ENCODE measurements at places on chromosomes 7 and 10.

DNA sequence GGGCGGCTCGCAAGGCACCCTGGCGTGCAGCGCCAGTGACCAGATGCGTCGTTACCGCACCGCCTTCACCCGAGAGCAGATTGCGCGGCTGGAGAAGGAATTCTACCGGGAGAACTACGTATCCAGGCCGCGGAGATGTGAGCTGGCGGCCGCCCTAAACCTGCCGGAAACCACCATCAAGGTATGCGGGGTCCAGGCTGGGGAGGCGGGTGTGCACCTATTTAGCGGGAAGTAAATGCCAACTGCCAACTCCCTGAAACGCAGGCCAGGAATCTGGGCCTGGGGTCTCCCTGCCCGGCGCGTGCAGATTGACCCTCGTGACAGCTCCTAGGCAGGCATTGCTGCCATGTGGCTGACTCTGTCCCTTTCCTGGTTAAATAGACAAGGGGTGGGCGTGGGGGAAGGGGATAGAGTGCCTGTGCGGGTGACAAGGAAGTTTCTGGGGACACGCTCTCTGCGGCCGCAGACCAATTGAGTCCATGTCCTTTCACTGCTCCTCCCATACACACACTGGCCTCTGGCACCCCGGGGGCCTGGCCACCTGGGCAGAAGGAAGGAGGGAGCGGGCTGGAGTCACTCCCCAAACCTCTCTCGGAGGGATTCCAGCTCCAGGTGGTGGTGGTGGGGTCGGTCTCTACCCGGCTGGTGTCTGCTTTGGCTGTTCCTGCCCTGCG lies 2.7 kb downstream of the EVX1 start:
- no peak for DNase-seq

DNA sequence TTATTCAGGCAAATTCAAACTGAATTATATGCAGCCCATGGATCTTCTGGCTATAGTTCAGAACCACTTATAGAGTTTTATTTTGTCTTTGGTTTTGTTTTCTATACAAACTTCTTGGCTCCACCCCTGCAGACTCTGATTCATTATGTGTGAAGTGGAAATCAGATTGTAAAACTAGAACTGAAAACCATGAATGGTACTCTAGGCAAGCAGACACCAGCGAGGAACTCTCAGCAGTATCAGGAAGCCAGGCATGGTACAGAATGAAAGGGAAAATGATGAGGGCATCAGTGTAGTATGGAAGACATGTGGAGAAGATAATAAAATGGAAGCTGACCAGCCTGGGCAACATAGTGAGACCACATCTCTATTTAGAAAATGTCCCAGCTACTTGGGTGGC lies 1026.9 kb upstream of the C7orf33 start:
- no peak for DNase-seq

DNA sequence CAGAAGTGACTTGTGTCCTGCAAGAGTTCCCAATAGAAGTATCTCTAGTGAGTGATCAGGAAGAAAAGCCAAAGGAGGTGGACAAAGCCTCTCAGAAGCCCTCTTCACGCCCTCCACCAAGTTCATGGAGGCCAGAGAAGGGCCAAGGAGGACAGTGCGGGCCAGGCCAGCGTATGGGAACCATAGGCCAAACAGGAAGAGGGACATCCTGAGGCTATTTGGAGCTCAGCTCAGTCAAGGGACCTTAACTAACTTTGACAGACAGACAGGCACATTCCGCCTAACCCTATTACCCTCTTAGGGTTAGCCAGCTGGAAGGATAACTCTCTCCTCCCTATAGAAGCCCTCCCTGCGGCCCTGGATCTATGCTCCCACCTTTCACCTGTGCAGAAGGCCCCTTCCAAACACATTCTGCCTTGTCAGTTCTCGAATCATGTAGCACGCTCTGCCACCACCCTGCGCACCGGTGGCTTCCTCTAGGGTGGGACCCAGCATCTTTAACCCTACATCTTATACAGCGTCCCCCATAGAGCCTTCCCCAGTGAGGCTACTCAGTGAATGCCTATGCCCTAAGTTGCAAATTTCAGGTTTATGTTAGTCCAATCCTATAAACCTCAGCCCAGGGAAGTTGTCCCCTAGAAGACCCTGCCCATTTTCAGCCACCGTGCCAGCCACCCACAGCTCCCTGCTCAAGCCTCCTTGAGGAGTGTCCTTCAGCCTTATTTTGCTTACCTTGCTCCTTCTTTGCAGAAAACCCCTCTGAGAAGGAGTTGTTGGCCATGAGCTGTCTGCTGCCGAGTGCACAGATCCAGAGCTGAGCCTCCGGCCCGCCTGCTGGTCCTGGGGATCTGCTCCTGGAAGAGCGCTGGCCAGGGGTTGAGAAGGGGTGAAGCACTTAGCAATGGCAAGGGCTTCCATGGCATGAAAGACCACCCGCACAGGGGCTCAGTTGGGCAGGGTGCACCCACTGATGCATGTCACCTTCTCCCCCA lies 36.9 kb downstream of the FRMPD2 start:
- DNase-seq, result no peak

- no peak for DNase-seq
These were observed 34.3 kb downstream of the JAKMIP3 start for GRCh38 chr10:132100091-132100481.

DNA sequence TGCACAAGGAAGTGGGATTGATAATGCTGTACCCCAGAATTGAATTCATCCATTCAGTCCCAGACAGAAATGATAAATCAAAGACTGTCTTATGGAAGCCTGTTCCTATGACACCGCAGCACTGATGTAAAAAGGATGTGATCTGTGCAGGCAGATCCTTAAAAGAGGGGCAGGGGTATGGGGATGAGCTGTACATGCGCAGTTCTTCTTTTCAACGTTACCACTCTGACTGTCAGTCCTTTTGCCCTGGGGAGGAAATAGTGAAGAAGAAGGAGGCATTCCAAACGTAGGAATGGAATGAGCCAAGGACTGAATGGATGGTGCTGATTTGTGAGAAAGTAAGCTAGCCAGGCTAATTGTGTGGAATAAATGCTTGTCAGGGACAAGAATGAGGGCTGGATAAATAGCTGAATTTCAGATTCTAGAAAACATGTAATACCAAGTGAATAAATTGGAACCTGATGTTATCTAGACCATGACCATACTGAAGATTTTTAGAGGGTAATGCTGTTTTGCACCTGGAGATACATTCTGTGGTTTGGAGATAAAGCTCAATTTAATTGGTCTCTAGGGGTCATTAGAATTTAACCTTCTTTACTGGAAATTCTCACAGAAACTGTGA lies 509.3 kb downstream of the SORCS3 start:
- DNase-seq, result no peak

DNA sequence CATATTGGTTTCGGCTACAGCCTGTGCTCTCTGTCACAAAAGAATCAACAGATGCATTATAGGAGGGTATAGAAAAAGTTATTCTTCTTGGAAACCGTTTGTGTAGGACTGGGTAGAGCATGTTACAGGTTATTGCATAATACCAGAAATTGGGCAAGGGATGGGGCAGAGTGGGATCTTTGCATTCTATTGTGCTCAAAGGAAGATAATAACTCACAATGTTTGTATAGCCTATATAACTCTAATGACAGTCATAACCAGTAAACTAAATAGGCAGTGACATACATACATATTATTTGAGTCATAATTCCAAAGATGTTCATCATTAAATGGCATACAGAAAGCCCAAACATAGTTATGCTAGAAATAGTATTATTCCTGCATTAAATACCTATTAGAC lies 179.7 kb downstream of the XPNPEP1 start:
- no peak for DNase-seq

- no peak for DNase-seq
These were observed 30.5 kb downstream of the RGS10 start for GRCh38 chr10:119511828-119512515.

DNA sequence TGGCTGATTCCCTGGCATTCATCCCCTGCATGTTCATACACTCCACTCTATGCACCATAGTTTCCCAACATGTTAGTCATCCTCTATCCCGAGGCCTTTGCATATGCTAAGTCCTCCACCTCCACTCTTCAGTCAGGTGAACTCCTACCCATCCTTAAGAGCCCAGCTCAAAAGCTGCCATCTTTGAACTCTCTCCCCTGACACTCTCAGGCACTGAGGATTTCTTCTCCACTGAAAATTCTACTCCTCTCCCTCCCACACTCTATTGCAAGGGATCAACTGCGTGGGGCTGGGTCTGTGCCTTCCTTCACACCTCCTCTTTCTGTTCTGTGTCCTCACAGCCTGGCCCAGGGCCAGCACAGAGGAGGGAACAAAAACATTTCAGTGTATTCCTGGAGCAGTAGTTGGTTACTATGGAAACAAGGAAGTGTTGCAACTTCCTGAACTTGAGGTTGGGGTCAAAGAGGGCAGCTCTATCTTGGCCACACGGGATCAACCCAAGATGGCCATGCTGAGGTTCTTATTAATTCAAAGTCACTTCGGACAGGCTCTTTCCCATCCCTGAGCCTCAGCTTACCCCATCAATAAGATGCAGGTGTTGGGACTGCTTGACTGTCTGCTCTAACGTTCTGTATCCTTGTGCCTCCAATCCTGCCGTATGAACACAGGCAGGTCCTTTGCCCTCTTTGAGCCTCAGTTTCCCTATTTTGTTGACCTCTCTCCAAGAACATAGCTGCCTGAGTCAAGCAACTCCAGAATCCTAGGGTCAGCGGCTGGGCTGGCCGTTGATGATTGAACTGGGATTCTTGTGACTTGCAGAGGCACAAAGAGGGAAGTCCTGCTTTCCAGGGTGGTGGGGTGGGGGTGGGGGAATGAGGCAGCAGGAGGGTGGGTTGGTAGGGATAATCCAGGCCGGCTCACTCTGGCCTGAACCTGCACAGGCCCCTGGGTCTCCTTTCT lies 15.5 kb downstream of the ZMIZ1 start:
- no peak for DNase-seq

DNA sequence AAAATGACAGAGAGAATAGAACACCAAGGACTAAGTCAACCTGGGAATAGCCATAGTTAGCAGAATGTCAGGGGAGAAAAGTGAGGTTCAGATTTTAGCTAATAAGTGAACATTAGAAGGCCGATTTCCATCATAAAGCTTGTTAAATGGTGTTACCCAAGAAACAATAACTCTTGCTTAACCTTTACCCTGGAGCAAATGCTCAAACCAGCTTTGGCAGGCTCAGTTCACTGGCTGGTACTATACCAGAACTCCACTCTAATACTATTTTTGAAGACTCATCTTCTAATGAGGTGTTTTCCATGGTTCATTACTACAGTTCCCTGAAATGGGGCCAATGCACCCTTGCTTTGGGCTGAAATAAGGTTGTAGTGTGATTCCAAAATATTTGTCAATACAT lies 61.3 kb downstream of the RNLS start:
- DNase-seq, result no peak

GRCh38 chr10:18664841-18665478 lies 5.7 kb downstream of the ARL5B start:
- no peak for DNase-seq

- DNase-seq, result no peak
These were observed 224.1 kb downstream of the GLI3 start for GRCh38 chr7:42012786-42013360.

- DNase-seq, result no peak
These were observed 8.7 kb downstream of the ABLIM1 start for GRCh38 chr10:114649217-114649903.

DNA sequence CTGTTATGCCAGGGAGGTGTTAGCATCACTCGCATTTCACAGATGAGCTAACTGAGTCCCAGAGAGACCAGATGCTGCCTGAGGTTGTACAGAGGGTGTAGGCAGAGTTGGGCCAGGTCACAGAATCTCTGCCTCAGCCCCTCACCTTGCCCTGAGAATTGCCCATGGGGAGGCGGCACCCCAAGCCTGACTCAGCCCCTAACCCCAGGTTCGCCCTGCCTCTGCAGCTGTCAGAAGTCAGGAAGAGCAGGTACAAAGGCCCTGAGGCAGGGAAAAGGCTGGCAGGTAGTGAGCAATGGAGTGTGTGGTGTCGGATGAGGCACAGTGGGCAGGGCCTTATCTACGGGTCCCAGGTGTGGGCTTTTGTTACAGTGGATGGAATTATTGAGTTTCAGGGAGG lies 79.4 kb downstream of the MYL10 start:
- no peak for DNase-seq

DNA sequence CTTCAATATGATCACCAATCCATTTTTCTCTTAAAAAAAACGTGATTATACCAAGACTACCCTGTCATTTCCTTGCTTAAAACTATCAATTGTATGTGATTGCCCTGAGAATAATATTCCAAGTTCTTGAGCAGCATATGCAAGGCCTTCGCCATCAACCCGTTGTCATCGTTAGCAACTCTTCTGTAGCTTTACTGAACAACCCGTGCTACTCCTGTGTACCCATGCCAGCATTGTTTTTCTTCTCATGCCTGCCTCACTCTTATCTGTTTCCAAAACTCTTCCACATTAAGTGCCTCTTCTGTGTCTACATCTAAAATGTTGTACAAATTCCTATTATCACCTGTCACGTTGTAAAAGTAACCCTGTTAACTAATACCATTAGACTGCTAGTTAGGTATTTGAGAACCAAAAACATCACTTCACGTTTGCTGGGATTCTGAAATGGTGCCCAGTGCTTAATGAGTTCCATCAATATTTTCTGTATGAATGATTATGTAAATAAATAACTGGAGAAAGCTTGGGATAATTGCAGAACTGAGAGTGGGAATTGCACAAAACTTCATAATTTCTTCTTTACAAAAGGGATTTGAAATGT lies 10.5 kb downstream of the CAV2 start:
- DNase-seq, result no peak

DNA sequence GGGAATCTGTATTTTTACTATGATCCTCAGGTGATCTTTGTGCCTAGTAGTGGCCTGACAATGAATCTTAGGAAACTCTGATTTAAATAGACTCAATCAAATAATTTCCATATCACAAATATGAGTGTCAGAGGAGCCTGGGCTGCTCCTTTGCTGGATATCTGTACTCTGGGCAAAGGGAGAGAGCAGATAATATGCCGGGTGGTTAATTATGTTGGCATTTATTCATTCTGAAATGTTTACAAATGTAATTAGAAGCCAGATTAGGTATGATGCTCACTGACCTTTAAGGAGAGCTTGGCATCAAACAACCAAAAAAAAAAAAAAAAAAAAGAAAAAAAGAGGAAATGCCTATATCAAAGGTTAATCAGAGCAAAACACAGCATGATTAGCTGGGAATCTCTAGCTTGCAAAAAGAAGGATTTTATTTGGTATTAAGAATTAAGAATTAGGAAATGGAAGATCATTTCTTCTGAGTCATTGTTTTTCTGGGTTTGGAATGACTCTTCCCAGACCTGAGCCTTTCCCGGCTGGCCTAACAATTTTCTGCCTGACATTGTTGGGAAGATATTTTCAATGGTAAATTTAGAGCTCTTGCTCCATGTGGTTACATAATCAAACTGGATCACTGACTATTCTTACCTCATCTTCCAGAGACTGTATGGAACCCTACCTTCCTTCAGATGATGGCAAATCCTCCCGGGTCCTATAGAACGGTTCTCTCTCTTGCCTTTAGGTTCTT lies 365.3 kb downstream of the REEP3 start:
- DNase-seq, result no peak

- no peak for DNase-seq
These were observed 147.0 kb downstream of the ARID5B start for GRCh38 chr10:62048470-62048869.
